ENCODE measurements at places on chromosomes 13 and 19.

- DNase-seq: no peak
These were observed 5.7 kb upstream of the THSD1 start for GRCh38 chr13:52411629-52412028.

GRCh38 chr13:39773833-39774232 is 118.4 kb downstream of the COG6 start:
- DNase-seq: no peak

DNA sequence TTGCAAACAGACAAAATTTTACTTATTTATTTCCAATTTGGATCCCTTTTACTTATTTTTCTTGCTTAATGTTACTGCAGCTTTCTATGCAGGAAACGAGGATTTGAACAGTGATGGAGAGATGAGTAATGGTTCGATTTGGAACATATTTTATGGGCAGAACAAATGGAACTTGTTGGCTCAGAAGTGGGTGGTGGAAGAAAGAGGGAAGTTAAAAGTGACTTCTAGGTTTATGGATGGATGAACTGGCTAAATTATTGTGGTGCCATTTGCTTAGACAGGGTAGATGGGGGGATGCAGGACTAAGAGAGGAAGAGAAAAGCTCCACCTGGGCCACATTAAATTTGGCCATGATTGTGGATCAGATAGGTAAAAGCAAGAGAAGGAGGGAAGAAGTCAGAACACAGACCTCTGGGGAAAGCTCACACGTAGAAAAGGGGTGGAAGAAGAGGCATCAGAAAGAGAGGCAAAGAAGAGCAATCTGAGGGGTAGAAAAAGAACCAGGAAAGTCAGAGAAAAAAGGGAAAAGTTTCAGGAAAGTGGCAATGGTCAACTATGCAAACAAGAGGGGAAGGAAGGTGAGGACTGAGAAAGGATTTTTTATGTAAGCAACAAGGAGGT is 768 bp upstream of the CYSLTR2 start:
- DNase-seq: no peak

GRCh38 chr13:72181661-72182060 is 314.7 kb upstream of the DACH1 start:
- no peak for DNase-seq

DNA sequence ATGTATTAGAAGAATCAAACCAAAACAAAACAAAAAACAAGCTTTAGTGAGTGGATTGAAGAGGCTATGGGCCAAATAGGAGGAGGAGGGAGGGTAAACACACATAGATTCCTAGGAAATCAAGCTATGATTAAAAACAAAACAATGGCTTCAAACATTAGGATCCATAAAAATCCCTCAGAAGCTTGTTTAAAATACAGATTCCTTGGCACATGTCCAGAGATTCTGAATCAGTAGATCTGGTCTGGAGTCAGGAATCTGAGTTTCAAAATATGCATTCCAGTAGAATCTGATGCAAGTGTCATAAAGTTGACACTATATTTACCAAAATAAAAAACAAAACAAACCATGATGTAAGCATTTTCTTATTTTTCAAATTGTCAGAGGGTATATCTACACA is 692.8 kb upstream of the SGCG start:
- DNase-seq: no peak

- DNase-seq: no peak
These were observed 64.8 kb upstream of the KLHL1 start for GRCh38 chr13:70172946-70173597.

GRCh38 chr19:14402332-14403144 is 16.6 kb downstream of the DDX39A start:
- DNase-seq: no peak

- DNase-seq: no peak
These were observed 292.9 kb downstream of the LMO7 start for GRCh38 chr13:75929076-75929475.

DNA sequence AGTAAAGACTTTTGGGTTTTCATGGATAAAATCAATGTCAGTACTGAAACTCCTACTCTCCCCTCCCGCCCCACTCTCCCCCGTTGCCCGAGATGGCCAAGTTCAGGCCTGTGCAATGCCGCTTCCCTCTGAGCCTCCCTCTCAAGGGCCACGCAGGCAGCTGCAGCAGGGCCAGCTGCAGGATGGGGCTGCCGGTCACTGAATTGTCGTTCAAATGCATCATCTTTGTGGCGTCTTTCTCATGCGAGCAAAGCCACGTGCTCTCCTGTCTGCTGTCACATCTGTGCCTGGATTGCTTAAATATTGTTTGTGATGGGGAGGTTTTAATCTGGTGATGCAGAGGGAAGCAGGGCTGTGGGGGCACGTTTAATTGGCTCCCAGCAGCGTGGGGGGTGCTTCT is 26.6 kb downstream of the SHISA2 start:
- DNase-seq: no peak

DNA sequence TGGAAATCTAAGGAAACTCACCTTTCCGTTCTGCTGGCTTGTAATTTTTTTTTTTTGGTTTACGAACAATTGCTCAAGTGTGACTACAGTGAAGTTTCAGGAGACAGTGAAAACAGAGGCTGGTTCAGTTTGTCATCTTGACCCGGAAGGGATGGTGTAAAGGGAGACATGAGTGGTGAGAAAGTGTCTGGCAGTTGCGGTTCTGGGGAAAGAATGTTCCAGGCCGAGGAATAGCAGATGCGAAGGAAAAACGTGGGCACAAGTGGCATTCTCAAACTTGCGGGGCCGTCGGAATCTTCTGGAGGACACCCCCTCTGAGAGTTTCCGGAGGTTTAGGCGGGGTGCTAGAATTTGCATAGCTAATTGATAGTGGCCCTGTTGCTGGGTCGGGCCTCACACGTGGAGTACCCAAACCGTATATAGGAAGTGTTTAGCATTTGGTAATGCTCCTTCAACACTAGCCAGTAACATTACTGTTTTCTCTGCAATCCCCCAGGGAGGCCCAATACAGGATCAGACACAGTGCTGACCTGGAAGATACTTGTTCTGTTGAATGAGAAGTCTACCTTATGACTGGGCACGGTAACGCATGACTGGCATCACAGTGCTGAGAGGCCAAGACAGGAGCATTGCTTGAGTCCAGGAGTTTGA is 2.8 kb upstream of the TNFSF9 start:
- DNase-seq: no peak

DNA sequence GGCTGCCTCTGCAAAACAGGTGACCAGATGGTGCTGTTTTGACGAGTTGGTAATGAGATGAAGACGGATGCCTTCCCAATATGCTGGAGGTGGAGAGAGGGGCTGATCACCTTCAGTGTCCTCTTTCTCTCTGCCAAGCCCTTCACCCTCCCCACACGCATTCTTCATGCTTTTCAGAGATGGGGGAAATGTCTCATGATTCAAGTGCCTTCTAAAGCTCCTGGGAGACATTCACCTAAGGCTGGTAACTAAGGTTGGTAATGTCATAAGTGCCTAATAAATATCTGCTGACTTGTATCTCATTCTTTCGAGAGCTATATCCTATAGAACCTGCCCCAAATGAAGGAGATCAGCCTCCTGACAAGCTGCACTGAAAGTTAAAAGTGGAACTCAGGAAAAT is 86.2 kb upstream of the MBNL2 start:
- no peak for DNase-seq

- DNase-seq: no peak
These were observed 6.1 kb upstream of the ZNF787 start for GRCh38 chr19:56126983-56127780.

DNA sequence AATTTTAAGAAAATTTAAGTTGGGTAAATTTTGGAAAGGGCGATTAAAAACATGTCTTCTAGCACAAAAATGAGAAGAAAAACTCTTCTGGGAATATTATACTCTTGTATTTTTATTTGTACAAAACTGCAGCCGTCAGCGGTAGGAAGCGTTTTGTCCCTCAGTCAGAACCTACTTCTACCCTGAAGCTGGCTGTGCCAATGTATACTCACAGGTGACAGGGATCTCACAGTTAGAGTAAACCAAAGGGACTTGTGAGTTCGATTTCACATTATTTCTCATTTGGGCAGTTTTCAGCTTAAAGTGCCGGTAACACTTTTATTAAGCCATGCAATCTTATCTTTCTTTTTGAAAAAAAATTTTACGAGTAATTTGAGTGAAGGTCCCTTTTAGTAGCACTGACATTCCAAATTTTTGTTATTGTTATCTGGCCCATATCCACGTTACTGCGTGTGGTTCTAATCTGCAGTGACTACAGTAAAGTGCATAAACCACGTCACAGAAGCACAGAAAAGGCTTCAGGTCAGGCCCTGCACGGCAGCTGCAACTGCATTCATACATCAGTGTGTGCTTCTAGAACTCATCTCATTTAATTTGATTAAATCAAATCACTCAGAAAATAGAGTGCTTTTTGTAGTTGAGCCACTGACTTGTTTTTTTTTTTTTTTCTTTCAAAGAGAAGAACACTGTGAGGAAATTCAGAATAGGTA is 387.3 kb downstream of the LIG4 start:
- no peak for DNase-seq

GRCh38 chr19:8254286-8255001 is 45.3 kb downstream of the CERS4 start:
- DNase-seq: no peak

DNA sequence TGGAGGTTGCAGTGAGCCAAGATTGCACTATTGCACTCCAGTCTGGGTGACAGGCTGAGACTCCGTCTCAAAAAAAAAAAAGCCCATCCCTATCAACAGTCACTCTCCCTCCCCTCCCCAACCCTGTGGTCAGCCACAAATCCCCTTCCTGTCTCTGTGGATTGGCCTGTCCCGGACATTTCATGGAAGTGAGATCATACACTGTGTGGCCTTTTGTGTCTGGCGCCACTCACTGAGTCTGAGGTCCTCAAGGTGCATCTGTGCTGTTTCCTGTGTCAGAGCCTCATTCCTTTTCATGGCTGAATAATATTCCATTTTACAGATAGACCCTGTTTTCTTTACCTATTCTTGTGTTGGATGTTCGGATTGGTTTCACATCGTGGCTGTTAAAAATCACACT is 149.5 kb downstream of the PTPRS start:
- no peak for DNase-seq

GRCh38 chr19:55688422-55689218 is 13.6 kb downstream of the EPN1 start:
- DNase-seq: no peak

- no peak for DNase-seq
These were observed 26.7 kb downstream of the CAB39L start for GRCh38 chr13:49417161-49417560.

GRCh38 chr19:14497228-14497921 is 1.4 kb upstream of the GIPC1 start:
- no peak for DNase-seq

GRCh38 chr13:113732176-113732960 is 26.7 kb upstream of the TMEM255B start:
- no peak for DNase-seq

DNA sequence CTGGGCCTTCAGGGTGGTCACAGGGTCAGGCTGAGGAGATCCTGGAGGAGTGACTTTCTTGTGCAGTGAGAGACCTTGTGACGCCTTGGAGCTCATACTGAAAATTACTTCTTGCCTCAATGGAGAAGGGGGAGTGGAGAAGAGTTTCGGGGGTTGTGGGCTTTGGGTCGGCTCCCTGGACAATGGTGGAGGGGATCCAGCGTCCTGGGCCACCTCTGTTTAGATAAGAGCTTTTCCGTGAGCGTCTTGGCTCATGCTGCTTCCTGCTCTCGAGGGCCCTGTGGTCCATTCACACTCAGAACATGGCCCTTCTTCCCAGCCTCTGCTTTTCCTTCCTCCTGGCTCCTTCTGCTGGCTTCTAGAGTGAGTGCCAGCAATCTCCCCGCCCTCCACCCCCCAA is 81.9 kb downstream of the FLT1 start:
- no peak for DNase-seq

DNA sequence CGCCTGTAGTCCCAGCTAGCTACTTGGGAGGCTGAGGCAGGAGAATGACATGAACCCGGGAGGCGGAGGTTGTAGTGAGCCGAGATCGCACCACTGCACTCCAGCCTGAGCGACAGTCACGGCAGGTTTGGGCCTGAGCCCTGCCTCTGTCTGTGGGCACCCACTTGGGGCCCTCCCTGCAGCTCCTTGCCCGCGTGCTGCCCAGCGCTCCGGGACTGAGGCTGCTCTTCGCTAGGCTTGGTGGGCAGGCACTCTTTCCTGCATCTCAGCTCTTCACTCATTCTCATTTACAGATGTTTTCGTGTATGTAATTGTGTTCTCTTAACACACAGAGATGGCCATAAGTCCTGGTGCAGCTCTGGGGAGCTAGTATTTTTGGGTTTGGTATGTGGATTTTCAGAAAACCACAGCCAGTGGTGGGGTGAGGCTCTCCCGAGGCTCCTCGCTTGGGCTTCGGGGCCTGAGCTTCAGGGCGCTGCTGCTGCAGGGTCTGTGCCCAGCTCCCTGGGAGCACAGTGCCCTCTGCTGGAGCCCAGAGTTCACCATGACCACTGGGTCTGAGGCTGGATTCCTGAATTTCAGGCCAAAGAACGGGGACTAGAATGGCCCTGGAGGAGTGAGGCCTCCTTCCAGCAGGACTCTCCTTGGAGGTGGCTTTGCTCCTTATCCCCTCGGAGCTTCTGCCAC is 15.2 kb downstream of the UPF1 start:
- DNase-seq: peak; percentile 62

DNA sequence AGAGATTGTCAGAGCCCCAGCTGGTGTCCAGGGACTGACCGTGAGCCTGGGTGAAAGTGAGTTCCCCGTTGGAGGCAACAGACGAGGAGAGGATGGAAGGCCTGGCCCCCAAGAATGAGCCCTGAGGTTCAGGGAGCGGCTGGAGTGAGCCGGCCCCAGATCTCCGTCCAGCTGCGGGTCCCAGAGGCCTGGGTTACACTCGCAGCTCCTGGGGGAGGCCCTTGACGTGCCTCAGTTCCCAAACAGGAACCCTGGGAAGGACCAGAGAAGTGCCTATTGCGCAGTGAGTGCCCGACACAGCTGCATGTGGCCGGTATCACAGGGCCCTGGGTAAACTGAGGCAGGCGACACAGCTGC is 1.1 kb upstream of the ELANE start:
- no peak for DNase-seq

- no peak for DNase-seq
These were observed 16.0 kb downstream of the SMG9 start for GRCh38 chr19:43738780-43739211.

DNA sequence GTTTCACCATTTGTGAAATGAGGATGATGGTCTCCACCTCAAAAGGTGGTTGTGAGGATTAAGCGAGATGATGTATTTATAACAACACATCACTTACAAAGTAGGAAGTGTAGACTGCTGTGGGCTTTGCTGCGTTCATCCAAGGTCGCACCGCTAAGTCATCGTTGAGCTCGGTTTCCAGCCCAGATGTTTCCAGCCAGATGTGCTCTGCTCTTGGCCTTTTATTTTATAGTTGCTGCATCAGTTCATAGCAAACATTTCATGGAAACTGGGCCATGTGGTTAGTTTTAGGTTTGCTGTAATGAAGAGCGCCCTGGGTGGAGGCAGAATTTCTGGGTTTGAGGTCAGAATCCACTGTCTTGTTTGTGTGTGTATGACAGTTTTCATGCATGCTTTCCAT is 76.5 kb upstream of the RNF113B start:
- DNase-seq: no peak

Data from activated CD4-positive, alpha-beta T cell treated with anti-CD3 and anti-CD28 coated beads for 4 hours (primary cell).